CD14-positive monocyte (primary cell): ENCODE measurements at places on chromosomes 4 and X.

GRCh38 chr4:1833307-1834046 lies 22.5 kb downstream of the LETM1 start:
- DNase-seq = no peak

- peak; percentile 71 for DNase-seq
Measured at GRCh38 chr4:184383497-184384055, 90.8 kb downstream of the IRF2 start.

DNA sequence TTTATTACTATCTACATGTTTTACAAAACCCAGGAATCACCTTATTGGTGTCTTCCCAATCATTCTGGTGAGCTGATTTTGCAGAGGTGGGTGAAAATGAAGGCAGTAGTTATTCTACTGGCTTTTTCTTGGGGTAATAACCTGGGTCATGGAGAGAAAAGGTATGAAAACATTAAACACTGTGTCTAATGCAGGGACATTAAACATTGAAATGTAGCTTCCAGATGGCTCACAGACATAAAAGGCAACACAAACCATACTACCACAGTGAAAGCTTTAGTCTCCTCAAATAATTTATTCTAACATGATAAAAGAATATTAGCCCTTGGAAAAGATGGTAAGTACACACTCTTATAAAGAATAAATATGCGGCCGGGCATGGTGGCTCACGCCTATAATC lies 8.0 kb downstream of the SETD7 start:
- DNase-seq = no peak

DNA sequence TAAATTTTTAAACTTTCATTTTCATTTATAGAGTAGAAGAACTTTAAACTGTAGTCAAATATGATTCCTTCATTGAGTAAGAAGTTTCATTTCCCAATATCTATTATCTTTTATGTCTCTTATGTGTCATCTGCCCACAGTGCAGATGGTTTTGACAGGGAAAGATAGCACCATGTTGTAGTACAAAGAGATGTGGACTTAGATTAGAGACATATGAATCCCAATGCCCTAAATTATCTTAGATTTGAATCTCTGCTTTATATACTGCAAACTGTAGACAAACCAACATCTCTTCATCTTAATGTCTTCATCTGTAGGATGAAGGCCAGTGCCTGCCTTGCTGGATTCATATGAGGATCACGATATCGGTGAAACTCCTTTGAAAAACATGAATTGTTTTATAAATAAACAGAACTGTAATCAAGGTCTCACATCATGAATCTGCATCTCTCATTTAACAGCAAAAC lies 217.5 kb downstream of the BANK1 start:
- no peak for DNase-seq
